ENCODE measurements at places on chromosomes 7 and 10.
A peak's percentile ranks its signal among the peaks of the same experiment; 100 is the strongest.

DNA sequence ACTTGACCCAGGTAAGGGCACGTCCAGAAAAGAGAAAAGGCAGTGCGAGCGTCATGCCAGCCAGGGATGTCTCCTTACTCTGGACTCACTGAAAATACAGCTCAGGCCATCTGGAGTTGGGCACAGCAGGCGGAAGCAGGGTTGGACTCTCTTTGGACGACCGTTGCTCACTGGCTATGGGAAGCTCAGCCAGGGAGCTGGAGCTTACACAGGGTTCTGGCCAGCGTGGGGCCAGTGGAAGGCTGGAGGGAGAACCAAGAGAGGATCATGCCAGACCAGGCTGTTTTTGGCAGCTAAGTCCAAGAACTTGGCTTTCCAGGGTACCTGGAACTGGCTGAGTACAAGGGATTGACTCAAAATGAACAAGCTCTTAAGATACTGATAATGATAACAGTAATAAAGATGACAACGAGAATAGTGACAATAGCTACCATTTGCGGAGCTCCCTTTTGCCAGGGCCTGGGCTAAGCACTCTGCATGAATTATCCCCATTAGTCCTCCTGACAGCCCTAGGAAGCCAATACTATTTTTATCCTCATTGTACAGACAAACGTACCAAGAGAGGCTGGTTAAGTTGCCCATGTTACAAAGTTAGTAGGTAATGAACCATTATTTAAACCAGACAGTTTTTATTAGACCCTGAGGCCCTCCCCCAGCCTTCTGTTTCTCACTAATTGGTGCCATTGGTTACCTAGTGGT, 177.6 kb downstream of the PTPN20 start:
- DNase-seq: no peak

- no peak for DNase-seq
Observed at GRCh38 chr10:24701447-24701846, 22.2 kb downstream of the ARHGAP21 start.

GRCh38 chr10:124291001-124291701, 127.6 kb downstream of the OAT start:
- DNase-seq: no peak

DNA sequence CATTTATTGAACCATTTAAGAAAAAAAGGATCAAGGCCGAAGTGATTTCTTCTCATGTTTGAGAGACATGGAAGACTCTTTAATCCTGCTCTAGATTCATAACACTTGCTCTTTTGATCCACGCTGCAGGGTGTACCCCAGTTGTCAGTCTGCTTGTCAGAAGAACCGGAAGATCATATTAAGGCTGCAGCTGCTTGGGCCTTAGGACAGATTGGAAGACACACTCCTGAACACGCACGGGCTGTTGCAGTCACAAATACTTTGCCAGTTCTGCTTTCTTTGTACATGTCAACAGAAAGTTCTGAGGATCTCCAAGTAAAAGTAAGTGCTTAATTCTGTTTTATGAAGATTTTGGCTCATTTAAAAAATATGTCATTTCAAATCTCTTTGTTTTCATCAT, 46.3 kb downstream of the SPAG6 start:
- no peak for DNase-seq

DNA sequence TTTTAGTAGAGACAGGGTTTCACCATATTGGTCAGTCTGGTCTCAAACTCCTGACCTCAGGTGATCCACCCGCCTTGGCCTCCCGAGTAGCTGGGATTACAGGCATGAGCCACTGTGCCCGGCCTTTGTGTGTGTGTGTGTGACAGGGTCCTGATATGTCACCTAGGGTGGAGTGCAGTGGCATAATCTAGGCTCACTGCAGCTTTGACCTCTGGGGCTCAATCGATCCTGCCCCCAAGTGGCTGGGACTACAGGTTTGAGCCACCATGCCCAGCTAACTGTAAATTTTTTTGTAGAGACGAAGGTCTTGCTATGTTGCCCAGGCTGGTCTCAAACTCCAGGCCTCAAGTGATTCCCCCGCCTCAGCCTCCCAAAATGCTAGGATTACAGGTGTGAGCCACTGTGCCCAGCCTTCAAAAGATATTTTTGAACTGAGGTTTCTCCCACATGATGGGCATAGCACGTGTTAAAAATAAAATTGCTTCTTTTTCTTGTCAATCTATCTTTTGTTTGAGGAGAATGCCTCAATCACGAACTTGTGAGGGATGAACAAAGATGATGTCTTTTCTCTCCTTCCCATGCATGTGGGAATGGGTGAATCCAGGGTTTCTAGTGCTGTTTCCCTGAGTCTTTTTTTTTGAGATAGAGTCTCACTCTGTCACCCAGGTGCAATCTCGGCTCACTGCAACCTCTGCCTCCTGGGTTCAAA, 30.8 kb upstream of the PSAP start:
- no peak for DNase-seq

DNA sequence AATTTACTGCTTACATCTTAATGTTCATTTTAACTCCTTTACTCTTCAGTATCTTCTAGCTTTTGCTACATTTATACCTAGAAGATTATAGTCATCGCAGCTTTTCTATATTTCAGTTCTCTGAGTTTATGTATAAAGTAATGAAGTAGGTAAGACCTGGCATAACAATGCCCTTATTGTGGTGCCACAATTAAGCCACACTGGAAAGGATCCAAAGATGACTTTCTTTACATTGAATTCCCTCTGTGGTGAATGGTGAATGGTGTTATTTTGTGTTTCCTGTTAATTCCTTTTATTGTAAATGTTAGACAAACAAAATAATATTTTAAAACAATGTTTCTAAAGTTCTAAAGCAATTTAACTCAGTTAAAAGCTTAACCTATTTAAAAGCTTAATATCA, 36.2 kb downstream of the SEMA3D start:
- no peak for DNase-seq

DNA sequence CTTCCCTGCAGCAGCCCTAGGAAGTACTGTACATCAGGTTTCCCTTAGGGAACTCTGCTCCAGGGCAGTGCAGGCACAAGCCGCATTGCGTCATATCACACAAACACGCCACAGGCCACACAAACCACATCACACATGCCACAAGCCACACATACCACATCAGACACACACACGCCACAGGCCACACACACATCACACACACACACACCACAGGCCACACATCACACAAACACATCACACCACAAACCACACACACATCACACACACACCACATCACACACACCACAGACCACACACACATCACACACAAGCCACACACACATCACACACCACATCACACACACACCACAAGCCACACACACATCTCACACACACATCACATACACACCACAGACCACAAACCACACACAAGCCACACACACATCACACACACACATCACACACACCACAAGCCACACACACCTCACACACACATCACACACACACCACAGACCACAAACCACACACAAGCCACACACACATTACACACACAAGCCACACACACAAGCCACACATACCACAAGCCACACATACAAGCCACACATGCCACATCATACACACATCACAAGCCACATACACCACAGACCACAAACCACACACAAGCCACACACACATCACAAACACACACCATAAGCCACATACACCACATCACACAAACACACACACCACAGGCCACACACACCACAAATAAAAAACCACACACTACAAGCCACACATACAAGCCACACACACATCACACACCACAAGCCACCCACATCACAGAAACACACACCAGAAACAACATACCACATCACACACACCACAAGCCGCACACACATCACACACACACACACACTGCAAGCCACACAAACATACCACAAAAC, 53.4 kb downstream of the TMEM209 start:
- peak; percentile 6 for DNase-seq

- DNase-seq: no peak
Observed at GRCh38 chr10:122191936-122192541, 79.1 kb upstream of the BTBD16 start.

GRCh38 chr7:94498918-94499317, 10.7 kb upstream of the CASD1 start:
- no peak for DNase-seq

- DNase-seq: no peak
Observed at GRCh38 chr10:116272440-116273283, at the start of gene GFRA1. Gene GFRA1, minus strand, starts transcription at chr10:116273206. Its CDS starts 1,177 bp downstream, at chr10:116272029.

GRCh38 chr10:102776779-102777456, 33.2 kb downstream of the WBP1L start:
- DNase-seq: no peak

GRCh38 chr10:32381165-32381564, 34.2 kb upstream of the EPC1 start:
- DNase-seq: no peak

GRCh38 chr10:59575269-59575668, 134.4 kb downstream of the SLC16A9 start:
- no peak for DNase-seq

- DNase-seq: no peak
Observed at GRCh38 chr10:123930340-123931001, 38.9 kb upstream of the CPXM2 start.

- DNase-seq: no peak
Observed at GRCh38 chr10:70583669-70584037, 18.9 kb downstream of the PRF1 start.

DNA sequence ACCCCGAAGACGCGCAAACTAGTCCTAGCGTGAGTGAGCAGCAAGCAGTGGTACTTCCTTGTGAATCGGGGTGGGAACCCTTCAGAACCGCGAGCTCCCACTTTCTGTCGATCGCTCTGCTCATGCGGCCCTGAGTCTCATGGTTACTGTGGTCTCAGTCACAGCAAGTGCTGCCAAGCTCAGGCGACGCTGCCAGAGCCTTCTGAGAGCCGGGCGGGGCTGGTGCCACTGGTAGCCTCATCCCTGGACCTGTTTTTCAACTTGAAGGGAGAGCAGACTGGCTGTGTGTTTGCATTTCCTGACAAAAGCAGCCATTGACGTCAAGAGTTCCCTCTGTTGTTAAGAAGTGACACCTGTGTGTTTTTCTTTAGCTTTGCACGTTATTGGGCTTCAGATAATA, 32.9 kb upstream of the BHLHA15 start:
- no peak for DNase-seq

DNA sequence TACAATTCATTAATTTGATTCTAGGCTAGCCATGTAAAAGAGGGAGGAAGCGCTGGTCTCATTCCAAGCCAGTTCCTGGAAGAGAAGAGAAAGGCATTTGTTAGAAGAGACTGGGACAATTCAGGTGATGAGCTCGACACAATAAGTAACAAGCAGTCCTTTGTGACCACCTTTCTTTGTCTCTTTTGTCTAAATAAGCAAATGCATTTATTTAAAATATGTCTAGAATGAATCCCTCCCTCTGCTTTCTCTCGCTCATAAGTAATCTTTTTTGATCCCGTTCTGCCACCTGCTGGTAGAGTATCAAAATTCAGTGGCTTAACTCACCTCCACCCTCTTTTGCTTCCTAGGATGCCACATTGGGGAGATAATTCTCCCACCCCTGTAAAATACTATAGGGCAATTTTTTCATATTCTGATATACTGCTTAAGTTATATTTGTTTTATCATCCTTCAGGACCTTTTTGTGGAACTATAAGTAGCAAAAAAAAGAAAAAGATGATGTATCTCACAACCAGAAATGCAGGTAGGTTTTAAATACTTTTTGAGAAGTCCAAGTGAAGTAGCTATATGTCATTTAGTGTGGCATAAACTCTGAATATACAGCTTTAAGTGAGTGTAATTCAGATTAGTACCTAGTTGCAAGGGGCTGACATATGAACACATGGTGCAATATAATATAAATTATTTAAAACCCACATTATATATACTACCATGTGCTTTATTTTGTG, 91.5 kb downstream of the GSDME start:
- DNase-seq: peak; percentile 19

- DNase-seq: no peak
Observed at GRCh38 chr10:58859526-58859925, 316.9 kb upstream of the PHYHIPL start.

DNA sequence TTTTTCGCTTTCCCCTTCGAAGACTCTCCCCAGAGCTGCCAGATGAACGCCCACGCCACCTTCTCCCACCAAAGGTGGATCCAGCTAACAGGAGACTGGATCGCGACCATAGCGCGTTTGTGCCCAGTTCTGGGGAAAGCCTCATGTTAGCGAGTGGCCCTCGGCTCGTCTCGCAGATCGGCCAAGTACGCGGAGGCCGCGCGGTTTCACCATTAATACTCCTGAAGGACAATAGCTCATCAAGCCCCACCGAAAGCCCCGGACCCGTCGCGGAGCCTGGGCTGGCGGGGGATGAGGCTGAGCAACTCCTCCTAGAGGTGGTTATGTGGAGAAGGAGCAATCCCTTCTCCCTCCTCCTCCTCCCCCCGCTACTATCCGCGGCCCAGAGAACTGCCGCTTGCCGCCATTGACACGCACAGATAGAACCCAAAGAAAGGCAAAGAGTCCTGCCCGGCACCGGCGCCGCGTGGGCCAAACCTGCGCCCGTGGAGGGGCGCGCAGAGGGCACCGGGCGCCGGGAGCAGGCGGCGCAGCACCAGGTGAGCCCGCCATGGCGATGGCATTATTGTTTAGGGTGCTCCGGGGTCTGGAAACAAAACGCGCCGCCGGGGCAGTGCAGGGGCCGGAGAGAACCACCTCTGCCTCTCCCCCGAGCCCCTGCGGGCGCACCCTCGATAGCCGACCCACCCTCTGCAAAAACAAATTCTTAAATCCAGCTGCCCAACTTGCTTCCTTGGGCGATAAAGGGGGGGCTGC, at the start of gene MACROH2A2:
MACROH2A2 (plus strand) TSS at position 385 of the 756 bp plus-strand sequence. CDS start 22,813 bp downstream, outside the sequence.
- DNase-seq: no peak

DNA sequence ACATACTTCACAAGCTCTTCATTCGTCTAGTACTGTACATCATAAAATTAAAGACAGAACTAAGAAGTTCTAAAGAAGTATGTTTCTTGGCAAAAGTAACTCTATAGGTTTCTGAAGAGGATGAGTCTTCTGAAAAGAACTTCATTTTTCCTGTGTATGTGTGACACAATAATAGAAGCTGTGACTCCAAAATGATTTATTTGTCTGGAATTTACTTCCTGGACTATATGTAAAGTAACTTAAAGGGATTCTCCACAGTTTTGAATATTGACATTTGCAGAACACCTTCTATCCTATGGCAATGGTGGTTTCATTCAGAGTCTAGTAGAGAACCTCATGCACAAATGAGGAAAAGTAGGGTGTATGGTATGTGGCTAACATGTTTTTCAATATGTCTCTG, 19.8 kb upstream of the CLDN12 start:
- DNase-seq: no peak

- no peak for DNase-seq
Observed at GRCh38 chr10:114271779-114272167, 32.7 kb downstream of the VWA2 start.

- no peak for DNase-seq
Observed at GRCh38 chr7:126511046-126511445, 741.7 kb downstream of the GRM8 start.

DNA sequence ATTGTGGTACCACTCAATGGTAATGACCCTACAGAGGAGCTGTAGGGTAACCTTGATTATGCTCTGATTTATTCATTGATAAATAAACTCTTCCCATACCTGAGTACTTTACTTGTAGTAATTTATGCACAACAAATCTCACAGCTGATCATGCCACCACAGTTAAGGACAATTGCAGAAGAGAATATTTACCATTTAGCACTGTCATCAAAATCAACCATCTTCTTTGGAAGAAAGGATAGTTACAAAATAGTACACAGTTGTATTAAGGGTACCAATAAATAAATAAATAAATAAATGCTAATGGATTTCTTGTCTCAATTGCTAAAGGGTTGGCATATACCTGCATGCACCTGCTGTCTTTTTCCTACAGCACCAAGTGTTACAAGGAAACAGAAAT, 97.6 kb upstream of the PDE1C start:
- DNase-seq: no peak

GRCh38 chr10:132836832-132837540, 51.0 kb upstream of the NKX6-2 start:
- DNase-seq: no peak
